Hippocampal formation (tissue), 2 donors: ENCODE measurements at places on chromosomes 4 and X.

DNA sequence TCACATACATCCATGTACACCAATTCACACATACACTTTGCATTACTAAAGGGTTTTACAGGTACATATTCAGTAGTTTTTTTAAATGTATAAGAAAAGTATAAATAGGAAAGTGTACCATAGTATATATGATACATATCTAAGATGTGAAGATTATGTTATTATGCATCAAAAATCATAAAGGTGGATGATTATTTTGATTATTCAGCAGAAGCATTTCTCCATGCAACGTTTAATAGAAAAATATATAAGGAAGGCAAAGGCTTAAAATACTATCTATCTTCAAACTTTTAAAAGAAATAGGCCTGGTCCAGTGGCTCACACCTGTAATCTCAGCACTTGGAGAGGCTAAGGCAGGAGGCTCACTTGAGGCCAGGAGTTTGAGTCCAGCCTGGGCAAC is 133.5 kb upstream of the KLF3 start:
- no peak for DNase-seq

DNA sequence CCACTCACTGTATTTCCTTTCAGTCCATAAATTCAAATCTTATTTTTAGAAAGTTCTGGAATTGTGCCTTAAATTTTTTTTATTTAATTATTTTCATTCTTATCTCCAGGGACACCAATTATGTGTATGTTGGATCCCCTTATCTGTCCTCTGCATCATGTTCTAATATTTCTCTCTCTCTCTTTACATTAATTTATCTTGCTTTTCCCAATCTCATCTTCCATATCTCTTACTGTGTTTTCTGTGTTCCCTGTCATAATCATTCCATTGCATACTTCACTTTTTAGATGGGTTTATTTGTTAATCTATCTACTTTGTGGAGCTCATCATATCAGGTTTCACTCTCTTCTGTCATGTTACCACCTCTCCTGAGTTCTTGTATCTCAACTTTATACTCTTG is 37.4 kb downstream of the PPP2R2C start:
- DNase-seq = no peak

GRCh38 chr4:121784975-121785374 is 16.1 kb upstream of the EXOSC9 start:
- DNase-seq = no peak

DNA sequence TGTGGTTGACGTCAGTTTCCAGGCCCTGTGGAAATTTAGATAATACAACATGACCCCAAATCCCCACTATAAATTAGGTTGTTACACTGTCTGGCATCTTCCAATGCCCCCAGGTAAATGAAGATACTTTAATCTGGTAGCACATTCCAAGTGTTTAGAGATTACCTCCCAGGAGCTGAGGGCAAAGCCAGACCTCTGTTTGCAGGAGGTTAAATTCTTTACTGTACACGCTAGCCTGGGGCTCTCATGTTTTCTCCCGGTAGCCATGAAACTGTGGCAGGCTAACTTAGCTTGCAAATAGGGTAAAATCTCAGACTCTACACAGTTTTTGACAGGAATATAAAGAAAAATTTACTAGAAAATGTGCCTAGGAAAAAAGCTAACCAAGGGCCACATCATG is 450.0 kb downstream of the PDGFC start:
- no peak for DNase-seq

DNA sequence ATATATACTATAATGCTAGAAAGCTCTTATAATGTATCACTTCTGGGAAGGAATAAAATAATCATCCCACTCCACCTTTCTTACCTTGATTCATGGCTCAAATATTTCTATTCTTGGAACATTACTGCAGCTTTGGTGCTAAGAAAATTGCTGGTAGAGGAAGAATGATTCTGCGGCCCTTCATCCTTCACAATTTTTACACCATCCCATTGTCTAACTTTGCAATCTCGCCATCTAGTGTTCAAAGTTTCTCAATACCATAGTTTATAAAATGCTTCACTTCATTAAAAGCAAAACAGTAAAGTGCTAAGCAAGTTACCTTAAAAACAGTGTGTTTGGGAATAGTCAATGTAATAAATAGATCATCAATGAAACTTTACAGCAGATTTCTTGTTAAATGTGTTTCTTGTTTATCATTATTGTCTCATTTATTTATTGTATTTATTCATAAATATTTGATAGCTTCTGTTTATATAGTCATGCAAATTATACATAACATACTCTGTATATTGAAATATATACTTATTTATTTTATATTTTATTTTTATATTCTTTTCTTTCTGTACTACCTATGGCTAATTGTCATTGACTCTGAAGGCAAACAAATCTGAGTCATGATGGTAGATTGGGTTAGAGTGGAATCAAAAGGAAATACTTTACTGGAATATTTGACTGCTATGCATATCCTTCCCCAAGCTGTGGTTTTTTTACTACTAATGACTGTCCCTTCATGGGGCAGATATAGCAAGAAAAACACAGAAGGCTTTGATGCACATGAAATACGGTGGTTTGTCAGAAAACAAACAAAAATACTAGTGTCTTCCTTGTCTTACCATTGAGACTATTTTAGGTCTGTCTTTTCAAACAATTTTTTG is 390.7 kb downstream of the MAPK10 start:
- peak; percentile 75 for DNase-seq

- DNase-seq = no peak
These were observed 39.1 kb downstream of the HAND2 start for GRCh38 chr4:173490817-173491528.

DNA sequence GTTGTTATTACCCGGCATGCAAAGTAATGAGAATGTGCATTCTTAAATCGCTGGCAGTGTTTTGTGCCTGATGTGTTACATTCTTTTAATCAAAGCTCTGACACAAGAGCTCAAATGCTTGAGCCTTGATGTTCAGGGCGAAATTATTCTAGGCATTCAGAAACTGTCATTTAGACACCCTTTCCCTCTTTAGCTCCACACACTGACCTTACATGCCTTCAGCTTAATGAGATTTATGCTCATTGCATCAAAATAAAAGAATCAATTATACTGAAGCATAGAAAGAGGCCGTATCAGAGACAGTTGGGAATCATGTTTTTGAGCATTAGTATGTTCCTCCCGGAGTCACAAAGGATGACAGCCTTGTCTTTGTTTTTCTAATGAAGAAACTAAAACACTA is 56.7 kb downstream of the FAM114A1 start:
- no peak for DNase-seq

DNA sequence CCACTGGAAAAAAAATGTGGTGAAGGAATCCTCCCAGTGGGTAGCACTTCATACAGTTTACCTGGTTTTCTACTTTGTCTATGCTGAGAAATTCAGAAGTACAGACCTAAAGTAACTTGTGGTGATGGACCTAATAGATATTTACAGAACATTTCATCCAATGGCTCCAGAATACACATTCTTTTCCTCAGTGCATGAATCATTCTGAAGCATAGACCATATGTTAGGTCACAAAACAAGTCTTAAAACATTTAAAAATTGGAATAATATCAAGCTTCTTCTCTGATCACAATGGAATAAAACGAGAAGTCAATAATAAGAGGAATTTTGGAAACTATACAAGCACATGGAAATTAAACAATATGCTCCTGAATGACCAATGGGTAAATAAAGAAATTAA is 450.1 kb upstream of the INTU start:
- DNase-seq = no peak

DNA sequence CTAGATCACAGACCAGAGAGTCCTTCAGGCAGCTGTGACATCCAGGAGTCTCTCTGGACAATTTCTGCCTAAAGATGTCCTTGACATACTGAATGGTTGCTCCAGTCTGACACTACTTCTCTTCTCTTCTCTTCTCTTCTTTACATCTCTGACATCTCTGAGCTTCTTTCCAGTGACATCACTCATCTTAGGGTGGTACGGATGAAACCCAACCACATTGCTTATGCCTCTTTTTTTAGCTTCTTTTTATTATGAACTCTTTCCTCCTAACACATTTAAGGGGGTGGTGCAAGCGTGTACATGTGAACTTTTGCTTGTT is 39.4 kb upstream of the IRF2 start:
- DNase-seq = no peak

DNA sequence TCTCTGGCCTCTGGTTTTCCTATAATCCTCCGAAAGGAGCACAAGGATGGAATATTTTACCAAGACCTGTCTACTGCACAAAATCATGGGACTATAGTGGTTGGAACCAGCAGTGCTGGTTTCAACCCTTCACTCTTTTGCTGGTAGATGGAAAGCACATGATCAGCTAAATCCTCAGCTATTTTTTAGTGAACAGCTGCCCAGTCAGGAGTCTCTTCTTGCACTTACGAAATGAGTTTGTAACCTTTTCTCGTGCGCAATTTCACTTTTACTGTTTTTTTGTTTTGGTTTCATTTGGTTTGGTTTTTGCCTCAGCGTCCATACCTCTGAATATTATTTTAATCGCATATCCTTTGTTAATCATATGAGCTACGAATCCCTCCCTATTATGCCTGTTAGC is 418.5 kb upstream of the CPEB2 start:
- no peak for DNase-seq

- DNase-seq = no peak
These were observed 71.4 kb downstream of the AREG start for GRCh38 chr4:74516303-74516702.

DNA sequence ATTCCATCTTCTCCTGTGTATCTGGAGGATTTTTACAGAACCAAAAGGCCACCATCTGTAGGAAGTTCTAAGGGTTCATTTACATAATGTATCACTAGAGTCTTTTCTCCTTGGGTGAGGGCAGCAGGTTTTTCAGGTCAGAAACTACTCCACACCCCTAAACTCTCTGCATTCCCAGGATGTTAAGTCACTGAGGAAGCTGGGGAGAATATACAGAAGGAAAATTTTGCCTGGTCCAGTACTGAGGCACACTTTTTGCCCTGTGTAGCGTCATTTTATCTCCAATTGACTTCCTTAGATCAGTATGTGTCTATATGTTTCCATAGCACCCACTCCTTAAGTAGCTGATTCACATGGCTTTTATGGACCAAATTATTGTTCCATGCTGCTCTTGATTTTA is 17.0 kb downstream of the XKRX start:
- DNase-seq = no peak

DNA sequence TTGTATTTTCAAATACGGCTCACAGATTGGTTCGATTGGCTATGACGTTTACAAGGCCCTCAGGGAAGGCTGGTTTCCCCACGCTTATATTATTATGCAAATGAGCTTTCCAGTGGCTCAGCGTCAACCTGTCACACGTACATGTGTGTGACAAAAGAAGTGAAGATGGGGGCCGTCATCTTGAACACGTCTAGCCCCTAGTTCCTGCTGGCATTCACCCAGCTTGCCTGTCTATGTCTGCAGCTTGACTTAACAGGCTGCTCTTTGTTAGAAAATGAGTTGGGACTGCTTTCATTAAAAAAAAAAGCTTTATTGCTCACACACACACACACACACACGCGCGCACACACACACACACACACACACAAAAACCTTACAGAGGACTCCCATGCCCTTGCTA is 283.6 kb upstream of the CTSO start:
- no peak for DNase-seq

GRCh38 chrX:28854637-28855036 is 267.4 kb downstream of the IL1RAPL1 start:
- DNase-seq = no peak

DNA sequence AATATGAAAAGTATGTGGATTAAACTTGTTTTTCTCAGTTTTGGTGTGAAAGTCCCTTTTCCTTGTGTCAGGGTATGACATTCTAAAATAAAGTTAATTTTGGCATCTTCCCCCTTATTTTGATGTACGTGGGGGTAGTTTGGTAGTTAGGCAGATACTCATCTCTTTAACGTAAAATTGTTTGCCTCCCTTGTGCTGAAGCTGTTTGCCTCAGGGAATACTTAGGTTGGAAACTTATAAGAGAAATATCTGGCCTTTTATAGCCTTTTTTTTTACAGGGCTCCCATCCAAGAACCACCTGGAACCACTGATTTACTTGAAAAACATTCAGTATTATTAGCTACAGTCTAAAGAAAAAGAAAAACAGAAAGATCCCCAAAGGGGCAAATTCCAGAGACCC is 85.5 kb downstream of the PHEX start:
- DNase-seq = no peak

GRCh38 chr4:22707390-22707789 is 14.7 kb downstream of the GBA3 start:
- DNase-seq = no peak

GRCh38 chrX:25001808-25002660 is 13.7 kb downstream of the ARX start:
- no peak for DNase-seq

DNA sequence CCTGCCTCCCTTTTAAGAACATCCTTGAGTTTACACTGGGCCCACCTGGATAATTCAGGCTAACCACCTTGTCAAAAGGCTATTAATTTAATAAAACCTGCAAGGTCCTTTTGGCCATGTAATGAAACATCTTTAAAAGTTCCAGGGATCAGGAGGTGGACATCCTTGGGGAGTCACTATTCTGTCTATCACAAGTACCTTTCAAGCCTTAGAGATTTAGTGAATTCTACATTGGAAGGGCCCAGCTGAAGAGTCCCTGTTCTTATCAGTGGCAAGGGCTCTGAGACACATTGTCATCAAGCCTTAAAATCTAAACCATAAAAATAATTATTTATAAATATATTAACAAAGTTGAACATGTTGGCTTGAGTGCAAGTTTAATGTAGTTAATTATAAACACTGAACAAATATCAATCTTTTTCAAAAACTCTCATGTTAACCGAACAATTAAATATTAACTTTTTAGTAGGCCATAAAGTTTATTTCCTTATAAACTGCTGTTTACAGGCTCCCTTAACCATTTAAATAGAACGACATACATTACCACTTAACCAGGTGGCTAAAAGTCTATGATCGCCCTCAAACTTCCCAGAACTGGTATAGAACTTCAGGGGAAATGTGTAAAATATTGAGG is 104.4 kb upstream of the CBR4 start:
- no peak for DNase-seq

DNA sequence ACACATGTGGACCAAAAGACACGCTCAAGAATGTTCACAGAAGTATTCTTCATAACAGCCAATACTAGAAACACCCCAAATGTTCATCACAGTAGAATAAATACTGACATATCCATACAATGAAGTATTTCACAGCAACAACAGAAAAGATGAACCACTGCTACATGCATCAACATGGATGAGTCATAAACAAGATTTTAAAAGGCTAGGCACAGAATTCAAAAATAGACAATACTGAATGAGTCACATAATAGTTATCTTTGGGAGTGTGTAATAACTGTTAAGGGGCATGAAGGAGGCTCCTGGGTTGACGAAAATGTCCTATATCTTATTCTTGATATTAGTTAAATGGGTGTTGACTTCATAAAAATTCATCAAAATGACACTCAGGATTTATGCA is 43.5 kb downstream of the CLOCK start:
- no peak for DNase-seq

DNA sequence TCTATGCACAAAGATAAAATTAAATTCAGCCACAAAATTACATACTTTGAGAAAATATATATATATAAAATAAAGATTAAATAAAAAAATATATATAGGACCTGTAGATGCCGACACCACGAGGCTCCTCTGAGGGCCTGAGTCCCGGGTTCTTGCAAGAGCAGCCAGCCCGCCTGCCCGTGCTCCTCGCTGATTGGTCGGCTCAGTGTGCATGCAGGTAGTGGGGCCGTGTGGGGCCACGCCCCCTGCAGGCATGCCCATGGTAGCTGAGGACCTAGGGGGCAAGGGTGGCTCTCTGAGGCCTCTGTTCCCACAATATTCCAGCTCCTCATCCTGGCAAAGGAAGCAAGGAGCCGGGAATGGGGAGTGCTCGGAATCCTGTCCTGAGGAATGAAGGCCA is 80.5 kb upstream of the AMELX start:
- DNase-seq = no peak

- DNase-seq = no peak
These were observed 87.0 kb upstream of the NDP start for GRCh38 chrX:44060221-44060620.
